Activated CD8-positive, alpha-beta memory T cell treated with anti-CD3 and anti-CD28 coated beads, Interleukin-2, amount 10 ng/mL, durations not matched to agents 7 days and 5 days (primary cell): ENCODE measurements at places on chromosomes 1 and 21. TPM values are rescaled to one million over a fixed set of nuclear protein-coding genes. Genes with fewer than 3 reads are reported as not detected.

DNA sequence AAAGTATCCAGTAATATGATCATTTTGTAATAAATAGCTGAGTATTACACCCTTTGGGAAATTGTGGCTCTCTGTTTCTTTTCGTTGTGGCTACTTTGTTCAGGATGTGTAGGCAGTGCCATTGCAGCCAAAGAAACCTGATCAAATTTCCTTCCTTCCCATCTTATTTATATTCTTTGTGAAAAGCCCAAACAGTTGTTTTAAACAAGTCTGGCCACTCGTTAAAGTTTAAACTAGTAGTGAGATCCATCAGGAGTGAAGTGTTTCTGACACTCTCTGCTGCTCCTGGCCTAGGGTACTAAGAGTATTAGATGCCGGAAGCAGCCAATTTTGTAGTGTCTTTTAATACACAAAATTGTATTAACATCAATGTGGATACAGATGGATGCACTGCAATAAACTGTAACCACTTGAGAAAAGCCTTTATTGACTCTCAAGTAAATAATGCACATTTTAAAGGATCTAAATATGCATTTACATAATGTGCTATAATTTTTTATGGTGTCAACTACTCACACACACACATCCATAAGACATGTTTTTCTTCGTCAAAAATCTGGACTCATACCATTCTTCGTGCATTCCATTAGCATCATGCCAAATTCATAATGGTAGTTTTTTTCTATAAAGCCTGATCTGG lies 317.9 kb downstream of the NFIA start:
- no peak overlapping the region for H3K27ac ChIP-seq
- H3K36me3 ChIP-seq, result no peaks in the 10 kb centered on the region
- DNase-seq, result no peak
- H3K4me3 ChIP-seq, result no peak overlapping the region
- H3K27me3 ChIP-seq, result no peaks in the 10 kb centered on the region

GRCh38 chr21:29245104-29245643 lies 53.5 kb upstream of the BACH1 start:
- H3K4me1 ChIP-seq, result peaks cover 14% of the 10 kb centered on the region
- DNase-seq, result peak; percentile 49
- peaks cover 38% of the 10 kb centered on the region for H3K27me3 ChIP-seq
- no peak overlapping the region for H3K27ac ChIP-seq

DNA sequence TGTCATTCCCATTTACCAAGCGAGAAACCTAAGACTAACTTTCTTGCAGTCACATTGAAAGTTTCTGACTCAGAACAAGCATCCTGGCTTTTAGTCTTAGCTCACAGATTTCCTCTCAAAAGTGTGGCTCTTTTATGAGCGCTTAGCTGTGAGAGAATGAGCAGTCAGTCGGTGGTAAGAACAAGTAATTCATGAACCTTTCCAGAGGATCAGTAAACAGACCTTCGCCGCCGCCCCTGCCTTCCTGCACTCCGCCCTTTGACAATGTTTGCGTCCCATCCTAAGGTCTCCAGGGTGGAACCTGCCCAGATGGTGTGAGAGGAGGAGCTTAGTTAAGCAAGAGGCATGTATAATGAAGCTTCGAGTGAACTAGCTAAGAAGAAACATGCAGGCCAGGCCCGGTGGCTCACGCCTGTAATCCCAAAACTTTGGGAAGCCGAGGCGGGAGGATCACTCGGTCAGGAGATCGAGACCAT lies 142.4 kb downstream of the GLUL start:
- no peaks in the 10 kb centered on the region for H3K27me3 ChIP-seq
- peaks cover 4% of the 10 kb centered on the region for H3K36me3 ChIP-seq
- peaks cover 23% of the 10 kb centered on the region for H3K4me1 ChIP-seq
- H3K27ac ChIP-seq, result peak overlapping the region; percentile 82
- H3K4me3 ChIP-seq, result no peak overlapping the region

The PRR9 gene
- not detected for total RNA-seq
